Activated CD4-positive, alpha-beta T cell treated with anti-CD3 and anti-CD28 coated beads for 48 hours (primary cell): ENCODE measurements at places on chromosomes 7 and 10.

- no peak for DNase-seq
Observed at GRCh38 chr10:47136866-47137265, 163.1 kb upstream of the GDF10 start.

GRCh38 chr10:3622845-3623621 lies 162.0 kb downstream of the KLF6 start:
- peak; percentile 55 for DNase-seq

- DNase-seq, result no peak
Observed at GRCh38 chr7:37848297-37848696, at the start of gene NME8. NME8 (plus strand) TSS chr7:37848597; CDS start chr7:37850267, 1,670 bp downstream.

- DNase-seq, result no peak
Observed at GRCh38 chr10:17445400-17445998, 8.9 kb downstream of the ST8SIA6 start.

DNA sequence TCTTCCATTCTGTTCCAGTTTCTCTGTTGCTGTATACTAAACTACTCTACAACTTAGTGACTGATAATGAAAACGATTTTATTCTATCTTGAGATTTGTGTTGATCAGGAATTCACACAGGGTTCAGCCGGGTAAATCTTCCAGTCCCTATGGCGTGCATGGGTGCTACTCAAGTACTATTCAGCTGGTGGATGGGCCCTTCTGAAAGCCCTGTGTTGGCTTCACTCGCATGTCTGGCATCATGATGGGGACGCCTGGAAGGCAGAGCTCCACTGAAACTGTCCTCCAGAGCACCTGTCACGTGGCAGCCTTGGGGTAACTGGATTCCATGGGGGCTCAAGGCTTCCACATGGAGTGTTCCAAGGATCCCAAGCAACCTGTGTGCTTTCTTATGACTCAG lies 86.0 kb upstream of the ZMIZ1 start:
- no peak for DNase-seq

DNA sequence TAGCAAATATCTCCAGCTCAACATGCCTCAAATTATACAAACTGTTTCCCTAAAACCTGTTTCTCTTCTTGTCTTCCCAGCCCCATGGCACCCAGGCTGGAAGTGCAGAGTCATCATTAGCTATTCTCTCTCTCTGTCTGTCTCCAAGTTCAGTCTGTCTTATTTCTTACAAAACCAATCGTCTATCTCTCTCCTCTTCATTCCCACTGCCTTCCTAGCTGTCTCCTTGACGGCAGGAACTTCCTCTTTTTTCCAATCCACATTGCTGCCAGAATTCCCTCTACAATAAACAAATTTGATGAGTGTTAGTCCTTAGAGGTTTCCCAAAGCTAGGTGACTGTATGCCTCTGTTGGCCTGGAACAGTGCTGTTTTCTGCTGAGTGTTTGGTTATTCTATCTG lies 14.9 kb upstream of the ZNRF2 start:
- DNase-seq, result no peak

GRCh38 chr10:17427666-17428350 lies 26.6 kb downstream of the ST8SIA6 start:
- no peak for DNase-seq

DNA sequence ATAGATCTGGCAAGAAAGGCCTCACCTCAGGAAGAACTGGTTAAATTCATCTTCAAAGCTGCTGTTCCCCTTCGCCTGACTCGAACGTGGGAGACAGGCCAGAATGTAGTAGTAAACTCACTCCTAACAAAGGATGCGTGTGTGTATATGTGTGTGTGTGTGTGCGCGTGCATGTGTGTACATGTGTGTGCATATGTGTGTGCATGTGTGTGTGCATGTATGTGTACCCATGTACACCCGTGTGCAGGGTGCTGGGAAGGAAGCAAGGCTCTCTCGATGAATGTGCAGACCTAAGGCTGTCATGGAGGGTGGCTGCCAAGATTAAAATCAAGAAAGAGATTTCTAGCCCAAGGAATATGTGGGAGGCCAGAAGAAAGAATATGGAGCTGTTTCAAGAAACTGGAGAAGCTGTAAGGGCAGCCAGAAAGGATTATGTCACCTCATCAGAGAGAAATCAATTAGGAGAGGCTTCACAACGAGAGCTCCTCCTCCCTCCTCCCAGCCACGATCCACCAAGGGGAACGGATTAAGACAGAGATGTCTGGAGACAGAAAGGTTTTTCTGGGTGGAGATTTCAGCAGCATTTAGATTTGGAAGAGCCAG lies 34.0 kb upstream of the LBX1 start:
- no peak for DNase-seq

DNA sequence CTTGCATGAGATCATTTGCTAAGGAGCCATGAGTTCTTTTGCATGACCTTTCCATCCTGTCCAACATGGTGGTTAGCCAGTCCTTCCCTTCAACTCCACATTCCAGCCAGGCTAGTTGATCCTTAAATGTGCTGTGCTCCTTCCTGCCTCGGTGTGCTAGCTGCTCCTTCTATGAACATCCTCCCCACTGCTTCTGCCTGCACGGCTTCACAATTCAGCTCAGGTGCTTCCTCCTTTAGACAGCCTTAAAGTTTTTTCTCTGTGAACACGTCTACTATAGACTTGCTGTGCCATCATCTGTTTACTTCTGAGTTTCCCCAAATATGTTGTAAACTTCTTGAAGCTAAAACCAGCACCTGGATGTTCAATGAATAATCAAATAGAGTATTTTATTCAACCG lies 95.5 kb downstream of the OTUD1 start:
- no peak for DNase-seq

GRCh38 chr10:36452851-36453250 lies 672.5 kb upstream of the ANKRD30A start:
- DNase-seq, result no peak
